ENCODE measurements at places on chromosomes 7 and 10. TPM values are rescaled to one million over a fixed set of nuclear protein-coding genes. Genes with fewer than 3 reads are reported as not detected.

DNA sequence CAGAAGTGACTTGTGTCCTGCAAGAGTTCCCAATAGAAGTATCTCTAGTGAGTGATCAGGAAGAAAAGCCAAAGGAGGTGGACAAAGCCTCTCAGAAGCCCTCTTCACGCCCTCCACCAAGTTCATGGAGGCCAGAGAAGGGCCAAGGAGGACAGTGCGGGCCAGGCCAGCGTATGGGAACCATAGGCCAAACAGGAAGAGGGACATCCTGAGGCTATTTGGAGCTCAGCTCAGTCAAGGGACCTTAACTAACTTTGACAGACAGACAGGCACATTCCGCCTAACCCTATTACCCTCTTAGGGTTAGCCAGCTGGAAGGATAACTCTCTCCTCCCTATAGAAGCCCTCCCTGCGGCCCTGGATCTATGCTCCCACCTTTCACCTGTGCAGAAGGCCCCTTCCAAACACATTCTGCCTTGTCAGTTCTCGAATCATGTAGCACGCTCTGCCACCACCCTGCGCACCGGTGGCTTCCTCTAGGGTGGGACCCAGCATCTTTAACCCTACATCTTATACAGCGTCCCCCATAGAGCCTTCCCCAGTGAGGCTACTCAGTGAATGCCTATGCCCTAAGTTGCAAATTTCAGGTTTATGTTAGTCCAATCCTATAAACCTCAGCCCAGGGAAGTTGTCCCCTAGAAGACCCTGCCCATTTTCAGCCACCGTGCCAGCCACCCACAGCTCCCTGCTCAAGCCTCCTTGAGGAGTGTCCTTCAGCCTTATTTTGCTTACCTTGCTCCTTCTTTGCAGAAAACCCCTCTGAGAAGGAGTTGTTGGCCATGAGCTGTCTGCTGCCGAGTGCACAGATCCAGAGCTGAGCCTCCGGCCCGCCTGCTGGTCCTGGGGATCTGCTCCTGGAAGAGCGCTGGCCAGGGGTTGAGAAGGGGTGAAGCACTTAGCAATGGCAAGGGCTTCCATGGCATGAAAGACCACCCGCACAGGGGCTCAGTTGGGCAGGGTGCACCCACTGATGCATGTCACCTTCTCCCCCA, 36.9 kb downstream of the FRMPD2 start:
- no peak overlapping the region for H3K27ac ChIP-seq
- no peak overlapping the region for H3K4me3 ChIP-seq
- H3K36me3 ChIP-seq: no peaks in the 10 kb centered on the region
- no peak for DNase-seq
- H3K27me3 ChIP-seq: no peaks in the 10 kb centered on the region
- H3K4me1 ChIP-seq: no peaks in the 10 kb centered on the region

- H3K27ac ChIP-seq: no peak overlapping the region
- DNase-seq: no peak
- H3K4me1 ChIP-seq: no peaks in the 10 kb centered on the region
- H3K36me3 ChIP-seq: no peaks in the 10 kb centered on the region
These were observed 72.7 kb upstream of the TMEM106B start for GRCh38 chr7:12138421-12138820.

GRCh38 chr10:34664706-34665105, 150.4 kb downstream of the PARD3 start:
- no peak overlapping the region for H3K27ac ChIP-seq
- H3K4me3 ChIP-seq: no peak overlapping the region
- H3K4me1 ChIP-seq: peaks cover 2% of the 10 kb centered on the region
- no peaks in the 10 kb centered on the region for H3K36me3 ChIP-seq

DNA sequence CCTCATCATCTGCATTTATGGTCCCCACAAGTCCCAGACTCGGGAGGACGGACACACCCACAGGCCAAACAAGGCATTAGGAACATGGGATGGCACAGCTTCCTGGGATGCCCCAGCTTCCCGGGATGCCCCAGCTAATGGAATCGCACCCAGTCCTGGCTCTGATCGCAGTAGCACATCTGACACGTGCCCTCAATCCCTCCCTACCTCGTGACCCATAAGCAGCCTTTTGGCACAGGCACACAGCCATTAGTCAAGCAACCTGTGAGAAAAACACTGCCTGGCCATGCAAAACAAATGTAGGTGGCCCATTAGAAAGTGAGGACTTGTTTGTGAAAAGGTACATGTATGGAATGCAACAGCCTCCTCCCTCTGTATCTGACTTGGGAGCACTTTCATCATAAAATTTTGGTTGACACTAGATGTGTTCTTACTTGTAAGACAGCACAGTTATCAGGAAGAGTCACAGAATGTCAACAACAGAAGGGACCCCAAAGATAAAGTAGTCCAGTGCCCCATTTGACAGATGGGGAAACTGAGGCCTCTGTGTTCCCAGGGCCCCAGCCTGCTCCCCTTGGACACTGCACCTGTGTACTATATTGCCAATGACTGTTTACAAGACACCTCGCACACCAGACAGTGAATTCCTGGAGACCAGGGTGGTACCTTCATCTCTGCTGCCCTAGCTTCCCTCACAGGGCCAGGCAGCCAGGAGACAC, 34.4 kb downstream of the DLG5 start:
- H3K36me3 ChIP-seq: no peaks in the 10 kb centered on the region
- H3K4me3 ChIP-seq: no peak overlapping the region
- no peak for DNase-seq
- H3K27ac ChIP-seq: no peak overlapping the region
- H3K27me3 ChIP-seq: no peaks in the 10 kb centered on the region

DNA sequence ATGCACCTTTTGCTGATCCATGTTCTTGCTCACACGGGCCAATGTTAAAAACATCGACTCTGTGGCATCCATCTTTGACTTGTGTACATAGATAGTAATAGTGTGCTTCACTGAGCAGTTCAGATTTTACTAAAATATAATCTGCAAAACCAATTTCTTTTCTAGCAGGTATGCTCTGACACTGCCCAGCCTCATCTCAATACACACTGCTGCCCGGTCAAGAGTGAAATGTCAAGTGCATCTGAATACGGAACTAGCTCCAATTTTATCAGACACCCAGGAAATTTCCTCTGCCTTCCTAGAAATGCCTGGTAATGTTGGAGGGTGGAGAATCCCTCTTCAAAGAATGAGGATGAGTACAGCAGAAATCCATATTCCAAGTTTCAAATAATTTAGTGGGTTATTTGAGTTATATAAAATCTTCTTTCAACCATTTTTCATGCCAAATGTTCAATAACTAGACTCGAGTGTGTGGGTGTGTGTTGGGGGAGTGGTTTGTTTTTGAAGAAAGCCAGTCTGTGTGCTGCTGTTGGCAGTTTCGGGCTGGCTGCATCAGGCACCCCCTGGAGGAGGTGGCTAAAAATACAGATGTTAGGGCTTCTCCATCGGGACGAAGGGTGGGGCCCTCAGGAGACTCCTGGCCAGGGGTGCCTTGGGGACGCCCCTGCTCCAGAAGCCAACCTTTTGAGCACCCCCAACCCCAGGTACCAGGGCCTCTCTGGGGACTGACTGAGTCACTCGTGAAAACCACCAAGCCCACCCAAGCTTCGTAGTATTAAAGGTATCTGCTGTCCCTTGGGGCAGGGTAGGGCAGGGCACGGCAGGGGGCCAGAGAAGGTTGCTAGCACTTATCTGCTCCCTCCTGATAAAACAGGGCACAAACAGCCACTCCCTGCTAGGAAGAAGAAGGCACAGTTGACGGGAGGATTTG, 15.4 kb downstream of the CTBP2 start:
- H3K27me3 ChIP-seq: no peaks in the 10 kb centered on the region
- H3K4me1 ChIP-seq: peaks cover 73% of the 10 kb centered on the region
- no peak for DNase-seq
- H3K4me3 ChIP-seq: no peak overlapping the region
- no peak overlapping the region for H3K27ac ChIP-seq

- no peak overlapping the region for H3K4me3 ChIP-seq
- peaks cover 9% of the 10 kb centered on the region for H3K27me3 ChIP-seq
- H3K4me1 ChIP-seq: no peaks in the 10 kb centered on the region
- H3K36me3 ChIP-seq: no peaks in the 10 kb centered on the region
These were observed 156.2 kb downstream of the DNAJB6 start for GRCh38 chr7:157493017-157493416.

- H3K4me3 ChIP-seq: no peak overlapping the region
- H3K36me3 ChIP-seq: peaks cover 22% of the 10 kb centered on the region
- H3K27me3 ChIP-seq: no peaks in the 10 kb centered on the region
- peaks cover 90% of the 10 kb centered on the region for H3K4me1 ChIP-seq
These were observed 102.7 kb downstream of the FAM53B start for GRCh38 chr10:124641282-124642087.

DNA sequence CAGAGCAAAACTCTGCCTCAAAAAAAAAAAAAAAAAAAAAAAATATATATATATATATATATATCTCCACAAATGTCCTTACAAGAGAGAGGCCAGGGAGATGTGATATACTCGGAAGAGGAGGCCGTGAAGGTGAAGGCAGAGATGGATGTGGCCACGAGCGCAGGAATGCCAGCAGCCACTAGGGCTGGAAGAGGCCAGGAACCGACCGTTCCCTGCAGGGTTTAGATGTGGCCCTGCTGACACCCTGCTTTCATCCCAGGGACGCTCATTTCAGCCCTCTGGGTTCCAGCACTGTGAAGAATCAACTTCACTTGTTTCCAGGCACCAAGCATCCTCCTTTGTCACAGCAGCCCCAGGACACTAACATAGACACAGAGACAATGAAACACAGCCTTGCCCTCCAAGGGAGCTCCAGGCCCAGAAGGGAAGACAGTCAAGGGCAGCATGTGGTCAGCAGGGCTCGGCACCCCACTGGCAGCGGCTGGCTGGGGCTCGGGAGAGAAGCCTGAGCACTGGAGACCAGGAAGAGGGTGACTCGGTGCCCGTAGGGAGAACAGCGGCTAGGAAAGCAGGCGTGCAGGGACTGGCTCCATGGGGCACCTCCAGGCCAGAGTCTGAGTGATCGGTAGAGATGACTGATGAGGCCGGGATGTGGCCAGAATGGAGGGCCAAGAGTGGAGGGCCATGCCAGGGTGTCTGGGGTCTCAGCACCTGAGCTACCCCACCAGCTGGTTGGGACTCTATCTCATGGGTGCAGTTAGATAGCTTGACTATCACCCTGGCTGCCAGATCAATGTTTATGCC, 7.6 kb downstream of the WDR86 start:
- no peak overlapping the region for H3K27ac ChIP-seq
- H3K27me3 ChIP-seq: peaks cover 2% of the 10 kb centered on the region
- no peak overlapping the region for H3K4me3 ChIP-seq
- peaks cover 8% of the 10 kb centered on the region for H3K4me1 ChIP-seq
- H3K36me3 ChIP-seq: no peaks in the 10 kb centered on the region

GRCh38 chr10:110426294-110427181, 71.2 kb upstream of the DUSP5 start:
- DNase-seq: no peak
- peaks cover 4% of the 10 kb centered on the region for H3K4me1 ChIP-seq
- no peak overlapping the region for H3K4me3 ChIP-seq
- H3K36me3 ChIP-seq: no peaks in the 10 kb centered on the region

DNA sequence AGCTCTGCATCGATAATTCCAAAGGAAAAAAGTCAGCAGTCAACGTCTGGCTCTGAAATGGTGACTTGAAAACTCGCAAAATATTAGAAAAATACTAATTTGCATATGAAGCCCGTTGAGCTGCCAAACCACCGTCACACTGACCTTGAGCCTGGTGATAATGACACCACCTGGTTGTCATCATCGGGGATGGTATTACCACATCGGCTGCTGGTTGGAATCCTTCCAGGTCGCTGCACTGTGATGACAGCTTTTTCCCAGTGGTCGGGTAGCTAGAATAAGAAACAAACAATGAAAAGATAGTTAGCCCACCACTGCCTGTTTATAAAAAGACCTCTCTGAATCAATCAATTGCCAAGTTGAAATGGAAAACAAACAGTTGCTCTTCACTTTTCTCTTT, 41.6 kb downstream of the LAMB1 start:
- H3K36me3 ChIP-seq: peaks cover 60% of the 10 kb centered on the region
- peaks cover 36% of the 10 kb centered on the region for H3K4me1 ChIP-seq
- no peaks in the 10 kb centered on the region for H3K27me3 ChIP-seq
- DNase-seq: no peak
- no peak overlapping the region for H3K4me3 ChIP-seq
- peak overlapping the region; percentile 49 for H3K27ac ChIP-seq

GRCh38 chr7:25014756-25015155, 34.8 kb upstream of the OSBPL3 start:
- no peaks in the 10 kb centered on the region for H3K4me1 ChIP-seq
- H3K27ac ChIP-seq: no peak overlapping the region
- H3K36me3 ChIP-seq: no peaks in the 10 kb centered on the region
- no peak overlapping the region for H3K4me3 ChIP-seq
- no peak for DNase-seq

DNA sequence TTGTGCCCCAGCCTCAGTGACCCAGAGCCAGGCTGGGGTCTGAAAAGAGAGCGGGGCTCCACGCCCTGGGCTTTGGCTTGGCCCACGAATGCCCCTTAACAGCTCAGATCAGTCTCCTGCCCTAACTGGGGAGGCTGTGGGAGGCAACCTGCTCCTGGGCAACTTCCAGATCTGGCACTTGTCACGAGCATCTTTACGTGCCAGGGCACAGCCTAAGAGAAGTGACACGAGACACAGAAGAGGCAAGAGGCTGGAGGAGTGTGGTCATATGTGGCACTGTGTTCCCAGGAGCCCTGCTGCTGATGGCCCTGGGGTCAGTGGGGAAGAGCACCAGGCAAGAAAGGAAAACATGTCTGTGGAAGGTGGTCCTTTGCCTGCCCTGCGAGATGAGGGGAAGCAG, 97.8 kb upstream of the BTBD16 start:
- no peaks in the 10 kb centered on the region for H3K27me3 ChIP-seq
- no peak overlapping the region for H3K4me3 ChIP-seq
- no peak overlapping the region for H3K27ac ChIP-seq

GRCh38 chr7:158274996-158275395, 312.6 kb downstream of the PTPRN2 start:
- no peak overlapping the region for H3K4me3 ChIP-seq
- H3K4me1 ChIP-seq: no peaks in the 10 kb centered on the region
- DNase-seq: no peak
- no peaks in the 10 kb centered on the region for H3K36me3 ChIP-seq
- no peak overlapping the region for H3K27ac ChIP-seq

GRCh38 chr7:135334830-135335543, 101.3 kb downstream of the STRA8 start:
- no peaks in the 10 kb centered on the region for H3K36me3 ChIP-seq
- H3K27ac ChIP-seq: peak overlapping the region; percentile 13
- DNase-seq: peak; percentile 34
- H3K4me1 ChIP-seq: peaks cover 18% of the 10 kb centered on the region
- no peak overlapping the region for H3K4me3 ChIP-seq

GRCh38 chr7:152383341-152384234, 52.2 kb downstream of the KMT2C start:
- no peaks in the 10 kb centered on the region for H3K36me3 ChIP-seq
- no peaks in the 10 kb centered on the region for H3K27me3 ChIP-seq
- DNase-seq: peak; percentile 45
- H3K4me1 ChIP-seq: no peaks in the 10 kb centered on the region
- no peak overlapping the region for H3K4me3 ChIP-seq

- H3K27me3 ChIP-seq: no peaks in the 10 kb centered on the region
- no peak overlapping the region for H3K4me3 ChIP-seq
- no peaks in the 10 kb centered on the region for H3K4me1 ChIP-seq
- H3K36me3 ChIP-seq: no peaks in the 10 kb centered on the region
- H3K27ac ChIP-seq: no peak overlapping the region
- DNase-seq: peak; percentile 28
These were observed 499.6 kb upstream of the ADARB2 start for GRCh38 chr10:2236876-2237275.

GRCh38 chr10:80137031-80137862, 4.7 kb downstream of the PLAC9 start:
- H3K36me3 ChIP-seq: peaks cover 9% of the 10 kb centered on the region
- DNase-seq: peak; percentile 94
- no peak overlapping the region for H3K4me3 ChIP-seq
- H3K4me1 ChIP-seq: peaks cover 42% of the 10 kb centered on the region
- peaks cover 7% of the 10 kb centered on the region for H3K27me3 ChIP-seq
- peak overlapping the region; percentile 95 for H3K27ac ChIP-seq

The PRSS2 gene
- total RNA-seq: 0.09 TPM

The ASB10 gene
- total RNA-seq: 3.1 TPM

The KAT6B gene
- total RNA-seq: 23.1 TPM

Measured in muscle of leg (tissue), 16 donors.